ENCODE measurements at places on chromosomes 1 and 21.

DNA sequence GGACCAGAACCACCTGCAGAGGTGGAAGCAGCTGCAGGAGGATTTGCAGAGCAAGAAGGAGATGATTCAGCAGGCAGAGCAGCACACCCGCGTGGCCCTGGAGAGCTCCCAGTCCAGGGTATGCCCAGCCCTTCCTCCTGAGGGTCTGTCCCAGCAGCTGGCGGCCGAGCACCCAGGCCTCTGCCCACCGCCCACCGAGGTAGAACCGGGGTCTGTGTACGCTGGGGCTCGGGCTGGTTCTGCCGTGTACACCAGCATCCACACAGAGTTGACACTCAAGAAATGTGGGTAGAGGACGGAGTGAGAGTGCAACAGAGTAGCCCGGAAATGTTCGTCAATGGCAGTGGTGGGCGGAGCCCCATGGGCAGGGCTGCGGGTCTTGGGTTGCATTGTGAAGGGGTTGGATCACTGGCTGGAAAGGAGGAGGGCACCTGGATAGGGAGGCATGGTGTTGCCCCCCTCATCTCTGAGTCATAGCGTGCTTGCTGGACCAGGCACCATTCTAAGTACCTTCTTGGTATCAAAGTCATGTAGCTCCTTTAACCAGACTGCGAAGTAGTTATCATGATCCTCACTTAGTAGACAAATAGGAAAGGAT lies 5.1 kb upstream of the SMIM1 start:
- no peak for DNase-seq

DNA sequence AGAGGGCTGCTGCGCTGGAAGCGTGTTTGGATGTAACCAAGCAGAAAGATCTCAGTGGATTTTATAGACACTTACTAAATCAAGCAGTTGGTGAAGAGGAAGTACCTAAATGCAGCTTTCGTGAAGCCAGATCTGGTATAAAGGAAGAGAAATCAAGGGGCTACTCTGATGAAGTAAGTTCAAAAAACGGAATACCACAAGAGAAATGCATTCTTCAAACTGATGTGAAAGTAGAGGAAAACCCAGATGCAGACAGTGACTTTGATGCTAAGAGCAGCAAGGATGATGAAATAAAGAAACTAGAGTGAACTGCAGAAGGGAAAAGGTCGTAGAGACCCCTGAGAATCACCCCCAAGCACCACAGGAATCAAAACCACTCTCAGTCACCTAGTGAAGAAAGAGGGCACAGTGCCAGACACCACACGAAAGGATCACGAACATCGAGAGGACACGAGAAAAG lies 40.8 kb upstream of the NEXN start:
- peak; percentile 81 for DNase-seq

- no peak for DNase-seq
Measured at GRCh38 chr1:4424766-4425165, 229.6 kb upstream of the AJAP1 start.

GRCh38 chr1:58754683-58755467 lies 29.0 kb downstream of the JUN start:
- DNase-seq, result no peak

- no peak for DNase-seq
Measured at GRCh38 chr1:25556791-25557476, 13.5 kb downstream of the LDLRAP1 start.

GRCh38 chr1:96333522-96334235 lies 387.9 kb upstream of the PTBP2 start:
- no peak for DNase-seq

GRCh38 chr1:163820226-163820625 lies 498.5 kb downstream of the NUF2 start:
- no peak for DNase-seq

DNA sequence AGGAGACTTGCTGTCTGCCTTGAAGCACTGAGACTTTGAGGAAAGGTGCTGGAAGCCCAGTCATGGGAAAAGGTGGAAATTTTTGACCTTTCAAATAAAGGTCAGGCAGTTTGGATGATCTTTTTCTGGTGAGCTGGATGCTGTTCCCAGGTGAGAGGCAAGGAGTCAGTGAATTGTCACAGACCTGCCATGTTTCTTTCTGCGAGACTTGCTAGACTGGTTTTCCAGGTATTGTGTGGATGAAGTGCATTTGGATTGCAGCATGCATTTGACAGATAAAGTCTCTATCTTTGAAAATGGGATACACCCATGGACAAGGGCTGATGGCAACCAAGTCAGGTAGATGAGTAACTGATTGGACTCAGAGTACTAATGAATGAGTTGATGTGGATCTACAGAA lies 65.7 kb upstream of the NHLH2 start:
- DNase-seq, result no peak

GRCh38 chr1:84861516-84861915 lies 31.5 kb downstream of the LPAR3 start:
- DNase-seq, result no peak

GRCh38 chr1:8525216-8525557 lies 207.3 kb downstream of the SLC45A1 start:
- peak; percentile 64 for DNase-seq

- DNase-seq, result no peak
Measured at GRCh38 chr21:33155422-33155821, 74.3 kb upstream of the IFNAR2 start.

- DNase-seq, result peak; percentile 50
Measured at GRCh38 chr1:110176299-110176956, 26.1 kb downstream of the SLC6A17 start.

DNA sequence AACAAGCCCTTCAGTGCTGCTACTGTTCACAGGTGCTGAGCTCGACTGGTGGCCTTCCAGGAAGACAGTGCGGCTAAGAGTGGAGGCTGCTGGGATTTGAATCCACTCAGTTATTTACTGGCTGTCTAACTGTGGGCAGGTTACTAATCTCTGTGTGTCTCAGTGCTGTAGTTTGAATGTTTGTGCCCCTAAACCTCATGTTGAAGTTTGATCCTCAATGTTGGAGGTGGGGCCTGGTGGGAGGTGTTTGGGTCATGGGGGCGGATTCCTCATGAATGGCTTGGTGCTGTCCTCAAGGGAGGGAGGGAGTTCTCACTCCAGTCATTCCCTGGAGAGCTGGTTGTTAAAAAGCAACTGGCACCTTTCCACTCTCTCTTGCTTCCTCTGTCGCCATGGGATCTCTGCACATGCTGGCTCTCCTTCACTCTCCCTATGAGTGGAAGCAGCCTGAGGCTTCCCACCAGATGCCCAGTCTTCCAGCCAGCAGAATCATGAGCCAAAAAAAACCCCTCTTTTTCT lies 334.8 kb downstream of the RPS6KC1 start:
- DNase-seq, result no peak

- DNase-seq, result no peak
Measured at GRCh38 chr1:30627994-30628393, 95.4 kb downstream of the MATN1 start.

DNA sequence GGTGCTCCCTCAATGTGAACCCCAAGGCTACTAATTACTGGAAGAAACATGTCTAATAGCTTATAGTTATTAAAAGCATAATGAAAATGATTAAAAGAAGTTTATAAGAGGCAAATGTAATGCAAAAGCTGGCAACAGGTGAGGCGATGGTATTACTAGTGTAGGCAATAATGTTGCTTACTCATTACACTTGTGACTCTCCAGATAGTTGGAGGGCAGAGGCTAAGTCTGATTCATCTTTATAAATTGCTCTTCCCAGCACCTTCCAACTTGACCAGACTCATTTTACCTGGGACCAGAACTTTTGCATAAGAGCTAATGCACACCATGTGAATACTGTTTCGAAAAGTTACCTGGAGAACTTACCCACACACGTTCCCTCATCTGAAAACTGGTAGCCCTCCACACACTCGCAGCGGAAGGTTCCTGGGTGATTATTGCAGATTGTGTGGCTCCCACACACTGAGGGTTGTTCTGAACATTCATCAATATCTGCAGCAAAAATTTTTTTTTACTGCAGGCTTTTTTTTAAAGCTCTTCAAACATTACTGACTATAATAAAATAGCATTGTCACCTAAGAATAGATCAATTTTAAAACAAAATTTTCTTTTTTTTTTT lies 48.0 kb downstream of the NID1 start:
- no peak for DNase-seq

- no peak for DNase-seq
Measured at GRCh38 chr1:178328728-178329127, 168.0 kb downstream of the CLEC20A start.

GRCh38 chr1:228530951-228531731 lies 44.0 kb downstream of the RNF187 start:
- no peak for DNase-seq

DNA sequence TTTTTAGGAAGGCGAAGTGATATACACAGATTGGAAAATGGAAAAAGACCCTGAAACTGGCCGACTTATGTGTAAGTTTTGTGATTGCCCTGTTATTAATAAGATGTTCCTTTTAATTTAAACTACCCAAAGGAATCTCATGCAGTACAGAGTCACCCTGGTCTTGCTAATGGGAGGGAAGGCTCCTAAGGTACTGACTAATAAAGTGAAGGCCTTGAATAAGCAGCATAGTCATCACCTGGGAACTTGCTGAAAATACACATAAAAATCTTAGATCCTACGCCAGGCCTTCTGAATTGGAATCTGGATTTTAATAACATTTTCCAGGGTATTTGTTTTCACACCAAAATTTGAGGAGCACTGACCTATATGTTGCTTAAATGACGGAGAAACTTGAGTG lies 73.4 kb upstream of the MCOLN3 start:
- DNase-seq, result no peak

Data from Karpas-422 (cell line).